ENCODE measurements at places on chromosomes 3 and 15.

DNA sequence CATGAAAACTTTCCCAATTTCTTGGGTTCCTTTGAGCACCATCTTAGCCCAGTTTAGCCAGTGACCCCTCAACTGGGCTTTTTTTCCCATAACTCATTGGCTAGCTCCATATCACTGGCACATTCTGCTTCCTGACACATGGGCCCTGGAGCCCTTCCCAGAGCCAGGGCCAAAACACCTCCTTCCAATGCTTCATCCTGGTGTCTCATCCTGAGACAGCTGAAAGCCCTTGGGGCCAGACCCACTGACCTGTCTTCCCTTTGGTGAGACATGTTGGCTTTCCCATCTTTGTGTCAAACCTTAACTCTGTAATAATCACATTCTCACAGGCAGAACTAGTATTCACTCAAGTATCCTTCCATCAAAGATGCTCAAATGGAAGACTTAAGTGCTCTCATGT lies 82.6 kb upstream of the SMAD3 start:
- DNase-seq: no peak

DNA sequence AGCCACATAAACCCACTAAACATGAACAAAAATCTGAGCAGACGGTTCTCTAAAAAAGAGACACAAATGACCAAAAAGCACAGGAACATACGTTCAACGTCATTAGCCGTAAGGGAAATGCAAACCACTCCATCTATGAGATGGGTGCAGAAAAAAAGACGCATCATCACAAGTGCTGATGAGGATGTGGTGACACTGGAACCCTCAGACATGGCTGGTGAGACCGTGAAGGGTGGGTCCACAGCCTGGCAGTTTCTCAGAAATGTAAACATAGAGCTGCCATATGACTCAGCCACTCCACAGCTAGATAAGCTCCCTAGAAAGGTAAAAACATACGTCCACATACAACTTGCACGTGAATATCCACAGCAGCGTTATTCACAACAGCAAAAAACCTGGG lies 23.3 kb downstream of the PCSK6 start:
- no peak for DNase-seq

GRCh38 chr3:183122257-183122932 lies 23.1 kb upstream of the MCCC1 start:
- DNase-seq: no peak

DNA sequence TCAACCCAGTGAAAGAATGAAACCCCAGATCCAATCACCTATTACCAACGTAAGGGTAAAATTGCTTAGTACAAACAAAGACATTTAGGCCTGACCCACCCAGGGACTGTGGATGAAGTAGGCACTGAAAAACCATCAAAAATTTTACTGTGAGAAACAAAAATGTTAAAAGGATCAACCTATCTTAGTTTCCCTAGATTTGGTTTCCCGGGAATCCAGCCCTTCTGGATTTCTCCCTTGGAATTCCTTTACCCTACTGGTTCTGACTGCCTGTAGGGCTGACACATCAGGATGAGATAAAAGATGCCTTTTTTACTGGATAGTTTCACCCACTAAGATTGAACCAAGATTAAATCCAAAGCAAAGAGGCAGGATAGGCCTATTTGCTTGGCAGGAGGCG lies 102.7 kb downstream of the SCAPER start:
- DNase-seq: no peak

GRCh38 chr3:13653631-13654279 lies 104.8 kb downstream of the FBLN2 start:
- peak; percentile 30 for DNase-seq

DNA sequence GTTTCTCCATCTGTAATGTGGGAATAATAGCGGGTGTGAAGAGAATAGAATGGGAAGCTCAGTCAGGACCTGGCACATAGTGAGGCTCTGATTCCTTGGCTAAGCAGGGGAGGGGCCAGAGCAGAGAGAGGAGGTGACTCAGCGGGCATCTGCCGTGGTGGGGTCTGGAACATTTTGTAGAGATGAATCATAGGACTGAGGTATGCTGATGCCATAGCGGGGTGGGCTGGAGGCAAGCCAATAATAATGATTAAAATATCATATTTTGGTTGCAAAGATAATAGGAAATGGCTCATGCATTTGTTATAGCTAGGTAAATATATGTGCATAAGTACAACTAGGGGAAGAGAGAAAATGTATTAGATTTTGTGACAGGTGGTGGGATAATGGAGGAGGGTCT lies 11.2 kb downstream of the TGM4 start:
- no peak for DNase-seq

GRCh38 chr3:105533960-105534359 lies 167.3 kb downstream of the ALCAM start:
- DNase-seq: no peak

DNA sequence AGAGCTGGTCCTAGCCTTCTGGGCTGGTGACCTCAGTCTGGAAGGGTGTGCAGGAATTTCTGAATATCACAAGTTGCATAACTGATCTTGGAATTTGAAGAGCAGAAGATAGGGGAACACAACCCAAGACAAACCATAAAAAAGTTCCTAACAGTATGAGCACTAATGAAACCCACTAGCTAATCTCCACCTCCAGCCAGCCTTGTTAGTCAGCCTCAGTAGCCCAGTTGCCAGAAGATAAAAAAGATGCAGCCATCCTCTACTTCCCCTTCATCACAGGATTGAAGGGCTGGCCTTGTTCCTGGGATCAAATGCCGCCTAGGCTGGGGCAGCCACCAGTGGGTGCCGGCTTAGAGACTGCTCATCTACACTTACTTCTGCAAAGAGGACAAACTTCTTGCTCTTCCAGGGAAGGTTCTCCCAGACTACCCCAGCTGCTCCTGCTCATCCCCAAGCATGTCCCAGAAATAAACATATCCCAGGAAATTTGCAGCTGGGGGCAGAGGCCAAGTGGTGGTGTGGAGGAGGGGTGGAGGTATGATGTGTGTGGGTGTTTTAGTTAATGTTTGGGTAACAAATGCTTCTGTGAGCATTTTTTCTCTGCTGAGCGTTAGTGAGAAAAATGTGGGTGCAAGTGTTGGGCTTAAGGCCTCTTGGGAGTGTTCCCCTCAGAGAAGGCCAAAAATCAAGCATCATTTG lies 9.2 kb upstream of the ITGA11 start:
- DNase-seq: peak; percentile 15
